ENCODE measurements at places on chromosomes 16 and 17.

GRCh38 chr17:41354536-41354935 lies 3.9 kb upstream of the KRT33A start:
- no peaks in the 10 kb centered on the region for H3K36me3 ChIP-seq
- H3K27ac ChIP-seq = no peak overlapping the region
- DNase-seq = no peak
- H3K27me3 ChIP-seq = peaks cover 35% of the 10 kb centered on the region
- H3K4me1 ChIP-seq = peaks cover 2% of the 10 kb centered on the region
- H3K4me3 ChIP-seq = no peak overlapping the region

DNA sequence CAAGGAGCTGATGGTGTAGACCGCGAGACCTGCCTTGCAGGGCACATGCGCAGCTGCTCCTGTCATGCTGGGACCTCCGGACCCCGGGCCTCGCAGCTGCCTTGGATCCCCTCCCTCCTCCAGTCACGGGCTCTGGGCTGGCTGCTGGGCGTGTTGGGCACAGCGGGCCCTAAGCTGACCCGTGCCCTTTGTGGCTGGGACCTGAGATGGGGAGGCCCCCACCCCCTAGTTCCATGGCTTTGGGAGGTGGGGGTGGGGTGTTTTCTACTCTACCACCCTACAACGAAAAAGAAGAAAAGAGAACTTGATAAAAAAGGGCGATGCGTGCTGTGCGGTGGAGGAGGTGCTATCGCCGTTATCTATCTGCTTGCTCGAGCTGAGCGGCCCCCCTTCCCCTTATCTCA lies 14.5 kb downstream of the ZFPM1 start:
- DNase-seq = no peak
- H3K4me3 ChIP-seq = no peak overlapping the region
- H3K4me1 ChIP-seq = peaks cover 22% of the 10 kb centered on the region
- H3K27ac ChIP-seq = no peak overlapping the region

DNA sequence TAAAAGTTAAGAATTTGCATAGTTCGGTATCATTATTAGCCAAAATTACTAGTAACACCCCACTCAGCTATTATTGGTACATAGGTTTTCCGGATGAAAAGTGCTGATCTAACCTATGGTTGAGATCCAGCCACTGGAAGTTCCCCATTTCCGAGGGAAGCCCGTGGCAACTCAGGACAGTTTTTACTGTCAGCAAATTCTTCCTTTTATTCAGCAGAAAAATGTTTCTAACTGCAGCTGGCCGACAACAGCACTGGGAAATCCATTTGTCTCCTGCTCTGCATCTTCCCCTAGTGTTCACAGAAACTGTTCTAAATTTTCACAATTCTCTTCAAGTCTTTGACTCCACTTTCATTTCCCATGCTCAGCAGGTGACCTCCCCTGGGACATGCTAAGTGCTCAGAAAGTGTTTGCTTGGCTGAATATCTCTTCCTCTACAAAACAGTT lies 15.5 kb upstream of the MMD start:
- H3K36me3 ChIP-seq = no peaks in the 10 kb centered on the region
- no peak for DNase-seq
- no peak overlapping the region for H3K27ac ChIP-seq
- H3K4me1 ChIP-seq = peaks cover 41% of the 10 kb centered on the region
- H3K4me3 ChIP-seq = no peak overlapping the region

DNA sequence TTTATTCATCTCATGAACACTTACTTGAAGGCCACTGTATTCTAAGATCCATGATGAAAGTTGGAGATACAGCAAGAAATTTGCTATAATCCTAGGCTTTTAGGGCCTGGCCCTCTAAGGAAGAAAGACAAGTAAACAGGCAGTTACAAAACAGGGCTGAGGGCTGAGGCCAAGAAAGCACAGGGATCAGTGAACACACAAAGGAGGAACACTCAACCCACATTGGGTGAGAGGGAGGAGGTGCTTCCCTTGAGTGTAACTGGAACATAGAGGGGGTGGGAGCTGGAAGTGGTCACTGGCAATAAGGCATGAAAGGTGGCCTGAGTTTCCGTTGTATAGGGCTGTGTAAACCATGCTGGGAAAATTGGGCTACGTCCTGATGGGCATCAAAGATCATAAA lies 112.2 kb downstream of the ZNF18 start:
- H3K27ac ChIP-seq = no peak overlapping the region
- H3K4me1 ChIP-seq = no peaks in the 10 kb centered on the region
- H3K4me3 ChIP-seq = no peak overlapping the region
